GM18507 (cell line): ENCODE measurements at places on chromosomes 7 and 10.

GRCh38 chr10:71319042-71319799, at the start of gene SLC29A3:
Gene SLC29A3 (plus strand): TSS chr10:71319259. CDS start chr10:71319310, 51 bp downstream.
- DNase-seq = peak; percentile 76

DNA sequence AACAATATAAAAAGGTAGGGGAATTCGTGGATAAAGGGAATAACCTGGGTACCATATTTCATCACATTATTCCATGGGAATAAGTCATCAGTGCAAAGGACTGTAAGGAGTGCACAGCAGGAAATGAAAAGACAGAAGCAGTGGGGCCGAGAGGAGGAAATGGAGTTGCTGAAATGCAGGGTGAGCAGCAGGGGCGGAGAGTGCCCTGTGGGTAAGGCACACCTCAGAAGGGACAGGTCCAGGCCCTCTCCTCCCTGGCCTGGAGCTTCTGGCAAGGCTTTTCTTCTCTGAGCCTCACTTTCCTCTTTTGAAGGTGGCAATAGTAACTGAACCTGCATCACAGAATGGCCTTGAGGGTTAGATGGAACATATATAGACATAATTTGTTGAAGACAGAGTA, 26.2 kb downstream of the IKZF1 start:
- no peak for DNase-seq

DNA sequence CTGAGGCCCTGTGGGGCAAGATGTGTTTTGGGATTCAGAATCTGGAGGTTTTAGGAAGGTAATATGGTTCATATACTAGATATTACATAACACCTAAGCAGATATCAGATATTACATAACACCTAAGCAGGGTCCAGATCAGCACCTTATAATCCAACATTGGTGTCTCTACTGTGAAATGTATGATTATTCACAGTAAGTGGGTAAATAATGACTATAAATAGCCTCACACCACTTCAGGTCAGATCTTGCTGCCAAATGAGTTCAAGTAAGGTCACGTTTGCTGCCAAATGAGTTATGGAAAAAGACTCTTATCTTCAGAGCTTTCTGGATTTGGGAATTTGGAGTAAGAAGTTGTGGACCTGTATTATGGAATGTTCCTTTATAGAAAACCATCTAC, 14.6 kb downstream of the ADRB1 start:
- no peak for DNase-seq

DNA sequence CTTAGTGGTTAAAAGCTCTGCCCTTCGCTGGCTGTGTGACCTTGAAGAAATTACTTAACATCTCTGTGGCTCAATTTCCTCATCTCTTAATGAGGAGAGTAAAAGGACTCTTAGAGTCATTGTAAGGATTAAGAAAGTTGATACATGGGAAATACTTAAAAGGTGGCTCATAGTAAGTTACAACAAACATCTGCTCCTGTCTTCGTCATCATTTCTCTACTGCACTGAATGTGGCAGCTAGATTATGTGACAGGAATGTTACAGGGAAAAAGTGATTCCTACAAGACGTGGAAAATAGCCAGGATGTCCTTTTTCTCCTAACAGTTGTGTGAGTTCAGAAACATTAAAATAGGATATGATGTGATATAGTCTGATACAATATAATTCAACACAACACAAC, 184.7 kb downstream of the FRMD4A start:
- no peak for DNase-seq

DNA sequence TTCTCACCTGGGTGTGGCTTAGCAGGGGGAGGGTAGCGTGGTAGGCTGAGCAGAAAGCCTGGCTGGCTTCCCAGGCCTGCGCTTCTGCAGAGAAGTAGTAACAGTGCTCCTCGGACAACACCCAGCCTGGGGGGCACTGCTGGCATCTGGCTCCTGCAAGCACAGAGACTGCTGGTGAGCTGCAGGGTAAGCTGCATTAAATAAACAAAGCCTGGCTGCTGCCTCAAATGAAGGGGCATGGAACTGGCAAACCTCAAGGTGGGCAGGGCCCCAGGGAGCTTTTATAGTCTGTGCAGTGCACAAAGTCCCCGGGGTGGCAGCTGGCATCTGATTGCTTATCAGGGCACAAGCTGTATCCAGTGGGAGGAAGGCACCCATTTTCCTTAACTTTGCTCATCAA, 3.9 kb downstream of the KLRG2 start:
- no peak for DNase-seq

- DNase-seq = no peak
These were observed 140.1 kb upstream of the JCAD start for GRCh38 chr10:30199376-30200016.

GRCh38 chr7:91287371-91288084, 23.3 kb downstream of the FZD1 start:
- no peak for DNase-seq

GRCh38 chr10:19713159-19713558, 103.1 kb upstream of the PLXDC2 start:
- DNase-seq = no peak

- no peak for DNase-seq
These were observed 15.6 kb upstream of the PLEKHS1 start for GRCh38 chr10:113735913-113736312.

- DNase-seq = no peak
These were observed 290.6 kb downstream of the FRMD4A start for GRCh38 chr10:14039968-14040668.

DNA sequence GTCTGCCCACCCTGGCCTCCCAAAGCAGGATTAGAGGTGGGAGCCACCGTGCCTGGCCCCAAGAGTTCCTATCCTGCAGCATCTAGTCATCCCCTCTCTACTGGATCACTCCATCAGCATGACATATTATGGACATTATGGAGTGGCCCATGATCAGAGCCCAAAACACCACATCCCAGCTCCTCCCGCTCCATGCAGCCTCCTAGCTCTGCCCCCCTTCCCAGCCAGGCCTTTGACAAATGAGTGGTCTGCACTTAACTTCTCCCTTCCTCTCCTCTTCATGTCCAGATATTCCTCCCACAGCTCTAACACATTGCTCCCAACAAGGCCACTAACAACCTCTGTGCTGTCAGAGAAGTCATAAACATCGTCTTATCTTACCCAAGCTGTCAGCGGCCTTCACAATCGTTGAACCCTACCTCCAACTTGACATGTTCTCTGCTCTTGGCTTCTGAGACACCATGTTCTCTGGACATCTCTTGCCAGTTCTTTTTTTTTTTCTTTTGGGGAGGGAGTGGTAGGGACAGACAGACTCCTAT, 187.6 kb downstream of the NSUN6 start:
- no peak for DNase-seq
